SK-N-MC (cell line): ENCODE measurements at places on chromosomes 2 and 18.
A peak's percentile ranks its signal among the peaks of the same experiment; 100 is the strongest.

- no peak for DNase-seq
Measured at GRCh38 chr18:13353084-13353823, 134.7 kb downstream of the LDLRAD4 start.

DNA sequence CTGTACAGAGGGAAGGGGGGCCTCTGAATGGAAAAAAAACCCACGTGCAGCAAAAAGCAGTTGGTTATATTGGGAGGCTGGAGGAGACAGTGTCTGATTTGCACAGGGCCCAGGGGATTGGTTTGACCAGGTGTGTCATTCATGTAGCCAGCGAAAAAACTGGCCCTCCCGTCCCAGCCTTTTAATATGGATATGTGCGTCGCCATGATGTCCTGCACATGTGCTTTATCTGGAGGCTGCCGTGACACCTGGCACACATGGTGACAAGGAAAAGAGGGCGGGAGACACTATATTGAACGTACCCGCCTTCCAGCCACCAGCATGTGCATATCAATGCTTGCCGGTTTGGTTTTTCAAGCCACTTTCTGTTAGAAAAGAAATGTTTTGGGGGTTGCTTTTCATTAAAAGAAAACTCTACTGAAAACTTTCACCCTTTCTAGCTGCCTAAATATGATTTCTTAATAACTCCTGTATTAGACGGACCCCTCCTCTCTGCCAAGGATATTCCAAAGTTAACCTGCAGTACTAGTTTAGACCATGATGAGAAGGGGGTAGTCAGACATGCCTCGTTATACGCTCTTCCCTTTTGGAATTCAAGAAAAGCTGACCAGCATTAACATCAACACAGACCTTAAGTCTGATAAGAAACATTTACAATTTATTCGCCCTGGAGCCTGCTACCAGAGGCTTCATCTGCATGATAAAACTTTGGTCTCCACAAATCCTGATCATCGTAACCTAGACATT is 16.2 kb downstream of the SLC25A52 start:
- no peak for DNase-seq

- DNase-seq = no peak
Measured at GRCh38 chr18:77043541-77044280, 88.9 kb downstream of the MBP start.

- no peak for DNase-seq
Measured at GRCh38 chr2:99905025-99905424, 237.4 kb downstream of the AFF3 start.

GRCh38 chr2:168796583-168797285 is 5.7 kb upstream of the NOSTRIN start:
- DNase-seq = no peak

- DNase-seq = no peak
Measured at GRCh38 chr2:128625963-128626759, 307.5 kb upstream of the HS6ST1 start.

GRCh38 chr2:170369894-170370293 is 191.9 kb downstream of the MYO3B start:
- peak; percentile 20 for DNase-seq

GRCh38 chr2:177155631-177156030 is 57.0 kb upstream of the HNRNPA3 start:
- DNase-seq = no peak

- no peak for DNase-seq
Measured at GRCh38 chr2:55898386-55899040, 25.1 kb downstream of the EFEMP1 start.

- no peak for DNase-seq
Measured at GRCh38 chr2:46187112-46187618, 110.0 kb upstream of the EPAS1 start.

GRCh38 chr2:48328159-48328809 is 201.7 kb upstream of the STON1 start:
- DNase-seq = no peak

DNA sequence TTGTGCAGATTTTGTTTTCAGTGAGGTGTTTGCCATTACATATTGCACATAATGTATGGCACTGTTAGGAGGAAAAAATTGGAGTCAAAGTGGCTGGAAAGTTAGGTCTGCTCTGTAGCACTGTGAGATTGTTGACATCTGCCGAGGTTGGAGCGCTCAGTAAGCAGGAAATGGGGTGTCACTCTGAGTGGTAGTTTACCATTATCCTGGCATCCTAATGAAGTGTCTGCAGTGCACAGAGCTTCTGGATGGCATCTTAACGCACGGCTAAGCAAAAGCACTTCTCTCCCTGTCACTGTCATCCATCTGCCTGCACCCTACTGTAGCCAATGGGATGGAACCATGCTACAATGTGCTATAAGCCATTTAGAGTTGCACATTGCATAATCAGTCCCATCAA is 561.9 kb downstream of the ARHGAP15 start:
- DNase-seq = no peak

GRCh38 chr18:57976230-57976773 is 67.7 kb upstream of the NEDD4L start:
- DNase-seq = no peak

DNA sequence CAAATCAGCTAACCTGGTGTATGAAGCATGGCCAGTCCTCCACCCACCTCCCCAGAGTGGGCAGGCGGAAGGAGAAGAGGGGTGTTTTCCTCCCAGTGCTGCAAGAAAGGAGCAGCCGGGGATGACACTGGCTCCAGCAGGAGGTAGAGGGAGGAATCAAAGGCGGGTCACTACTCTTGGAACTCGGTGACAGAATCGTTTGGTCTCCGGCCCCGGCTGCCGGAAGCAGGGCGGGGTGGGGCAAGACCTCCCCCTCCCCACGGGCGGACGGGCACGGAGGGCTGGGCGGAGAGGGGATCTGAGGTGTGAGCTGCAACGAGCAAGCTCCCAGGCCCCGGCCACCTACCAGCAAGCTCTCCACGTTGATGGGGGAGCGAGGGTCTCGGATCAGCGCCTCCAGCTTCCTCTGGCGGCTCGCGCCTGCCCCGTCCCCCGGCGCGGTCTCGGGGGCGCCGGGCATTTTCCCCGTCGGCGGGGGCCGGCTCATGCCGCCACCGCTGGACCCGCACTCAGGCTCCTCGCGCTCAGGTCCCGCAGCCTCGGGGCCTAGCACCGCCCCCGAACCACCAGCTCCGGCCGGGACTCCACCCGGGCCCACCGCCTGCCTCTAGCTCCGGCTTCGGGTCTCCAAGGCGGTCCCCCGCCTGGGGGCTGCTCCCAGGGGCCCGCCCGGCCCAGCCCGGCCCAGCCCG is 640 bp downstream of the ROCK2 start:
- DNase-seq = no peak

GRCh38 chr2:27038631-27039339 is 6.0 kb downstream of the TMEM214 start:
- no peak for DNase-seq
